ENCODE measurements at places on chromosomes 5 and 9.

GRCh38 chr9:129646252-129646651, 4.3 kb upstream of the ASB6 start:
- no peak for DNase-seq

DNA sequence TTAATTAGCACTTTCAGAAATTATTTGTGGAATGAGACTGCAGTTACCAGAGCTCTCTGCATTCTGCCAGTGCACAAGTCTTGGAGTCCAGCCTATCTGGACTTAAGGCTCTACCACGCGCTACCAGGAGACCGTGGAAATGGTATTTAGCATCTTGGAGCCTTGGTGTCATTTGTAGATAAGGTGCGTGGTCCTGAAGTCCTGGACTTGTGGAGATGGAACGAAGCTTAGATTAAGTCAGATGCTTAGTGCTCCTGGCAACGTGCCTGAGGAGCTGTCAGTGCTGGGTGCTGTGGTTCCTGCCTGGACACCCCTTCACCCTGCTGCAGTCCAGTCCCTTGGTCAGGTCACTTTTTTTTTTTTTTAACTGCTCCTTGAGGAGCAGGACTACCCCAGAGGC, 59.7 kb downstream of the RCL1 start:
- no peak for DNase-seq

DNA sequence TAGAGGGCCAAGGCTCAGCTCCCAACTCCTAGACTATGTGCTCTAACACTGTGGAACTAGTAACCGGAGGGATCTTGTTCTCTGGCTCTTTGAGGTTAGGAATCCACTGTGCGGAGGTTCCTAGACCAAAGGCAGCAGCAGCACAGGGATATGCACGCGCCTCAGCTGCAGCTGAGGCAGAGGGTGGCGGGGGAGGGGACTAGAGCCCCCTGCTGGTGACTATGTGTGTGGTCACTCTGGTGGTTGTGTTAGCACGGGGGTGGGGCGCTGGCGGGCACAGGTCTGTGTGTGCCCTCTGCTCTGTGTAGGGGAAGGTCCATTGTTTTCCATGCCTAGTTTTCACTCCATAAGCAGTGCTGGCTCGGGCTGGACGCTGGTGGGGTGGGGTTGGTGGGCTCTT, 458.0 kb upstream of the IZUMO3 start:
- DNase-seq: no peak

GRCh38 chr5:145554399-145554798, 280.7 kb downstream of the PRELID2 start:
- no peak for DNase-seq

DNA sequence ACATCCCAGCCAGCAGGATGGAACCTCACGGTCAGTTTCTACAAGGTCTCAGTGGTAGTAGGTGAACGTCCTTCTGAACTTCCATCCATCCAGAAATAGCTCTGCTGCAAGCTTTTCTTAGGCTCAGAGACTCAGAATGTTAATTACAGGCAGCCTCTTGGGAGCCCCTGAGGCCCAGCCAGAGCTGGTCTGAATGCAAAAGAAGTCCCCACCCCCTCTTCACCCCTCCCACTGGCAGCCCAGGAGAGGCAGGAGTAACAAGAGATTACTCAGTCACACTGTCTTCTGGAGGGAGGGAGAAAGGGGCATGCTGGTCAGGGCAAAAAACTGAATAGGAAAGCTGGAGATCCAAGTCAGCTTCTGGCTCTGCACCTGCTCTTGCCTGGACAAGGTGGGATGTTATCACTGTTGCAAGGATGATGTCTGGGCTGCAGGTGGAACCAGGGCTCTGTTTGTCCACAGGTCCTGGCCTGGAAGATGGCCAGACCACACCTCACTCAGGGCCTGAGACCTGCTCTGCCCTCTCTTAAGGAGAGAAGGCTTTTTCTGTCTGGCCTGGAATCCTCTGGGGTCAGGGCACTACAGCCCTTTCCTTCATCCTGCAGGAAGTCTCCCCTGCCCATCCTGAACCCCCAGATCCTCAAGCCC, 9.1 kb downstream of the ENHO start:
- DNase-seq: no peak

- DNase-seq: no peak
Measured at GRCh38 chr9:37034305-37034937, 353 bp upstream of the PAX5 start.

- no peak for DNase-seq
Measured at GRCh38 chr5:16051246-16051755, 128.3 kb downstream of the MARCHF11 start.

DNA sequence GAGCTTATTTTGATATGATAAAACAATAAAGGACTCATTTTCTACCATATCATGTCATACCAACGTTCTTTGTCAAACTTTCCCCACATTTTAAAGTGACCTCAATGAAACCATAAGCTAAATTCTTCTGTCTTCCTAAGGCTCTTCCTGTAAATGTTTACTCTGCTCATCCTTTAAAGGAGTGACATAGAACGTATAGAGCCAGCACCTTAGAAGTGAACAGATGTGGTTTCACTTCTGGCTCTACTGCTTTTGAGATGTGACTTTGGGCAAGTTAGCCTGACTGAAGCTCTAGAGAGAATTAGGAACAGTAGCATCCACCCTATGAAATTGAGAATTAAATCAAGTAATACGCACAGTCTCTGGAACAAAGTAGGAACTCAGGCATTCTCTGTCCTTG, 24.1 kb downstream of the SAR1B start:
- DNase-seq: no peak

- DNase-seq: no peak
Measured at GRCh38 chr5:150490296-150490669, 17.6 kb upstream of the NDST1 start.

GRCh38 chr5:39160576-39161213, 58.7 kb downstream of the FYB1 start:
- DNase-seq: no peak

DNA sequence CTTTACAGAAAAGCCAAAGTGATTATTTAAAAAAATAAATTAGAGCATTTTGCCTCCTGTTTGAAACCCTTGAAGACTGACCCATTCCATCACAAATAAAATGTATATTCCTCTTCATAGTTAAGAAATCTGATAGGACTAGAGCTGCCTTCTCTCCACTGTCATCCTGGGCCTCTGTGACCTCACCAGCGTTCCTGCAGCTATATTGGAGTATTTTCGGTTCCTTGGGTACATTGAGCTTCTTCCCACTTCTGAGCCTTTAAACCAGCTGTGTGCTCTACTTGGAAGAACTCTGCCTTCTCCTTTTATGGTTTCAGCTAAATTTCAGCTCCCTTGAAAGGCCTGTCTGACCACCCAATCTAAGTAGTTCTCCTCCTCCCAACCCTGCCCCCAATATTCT, 99.1 kb upstream of the ABCA1 start:
- no peak for DNase-seq

- no peak for DNase-seq
Measured at GRCh38 chr9:18979367-18979766, 53.6 kb downstream of the SAXO1 start.

GRCh38 chr5:150138551-150139265, 16.9 kb downstream of the PDGFRB start:
- DNase-seq: no peak

DNA sequence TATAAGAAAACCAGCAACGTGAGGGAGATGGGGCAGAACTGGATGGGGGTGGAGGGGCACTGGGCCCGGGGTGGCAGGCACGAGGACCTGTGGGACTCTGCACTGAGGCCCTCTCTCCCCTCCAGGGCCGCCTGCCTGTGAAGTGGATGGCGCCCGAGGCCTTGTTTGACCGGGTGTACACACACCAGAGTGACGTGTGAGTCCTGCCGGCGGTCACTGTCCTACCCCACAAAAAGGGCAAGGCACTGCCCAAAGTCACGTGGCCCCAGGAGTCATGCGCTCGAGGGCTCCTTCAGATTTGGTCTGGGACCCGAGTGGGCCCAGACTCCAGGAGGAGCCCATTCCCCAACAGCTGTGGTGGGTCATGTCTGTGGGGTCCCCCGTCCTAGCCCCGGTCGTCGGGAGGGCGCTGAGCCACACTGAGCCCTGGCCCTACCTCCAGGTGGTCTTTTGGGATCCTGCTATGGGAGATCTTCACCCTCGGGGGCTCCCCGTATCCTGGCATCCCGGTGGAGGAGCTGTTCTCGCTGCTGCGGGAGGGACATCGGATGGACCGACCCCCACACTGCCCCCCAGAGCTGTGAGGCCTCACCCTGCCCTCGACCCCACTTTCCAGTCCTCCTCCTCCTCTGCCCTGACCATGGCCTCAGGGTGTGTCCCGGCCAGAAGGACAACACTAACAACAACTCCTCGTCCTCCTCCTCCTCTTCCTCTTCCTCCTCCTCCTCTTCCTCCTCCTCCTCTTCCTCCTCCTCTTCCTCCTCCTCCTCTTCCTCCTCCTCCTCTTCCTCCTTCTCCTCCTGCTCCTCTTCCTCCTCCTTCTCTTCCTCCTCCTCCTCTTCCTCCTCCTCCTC, 9.7 kb downstream of the FGFR4 start:
- no peak for DNase-seq

- DNase-seq: no peak
Measured at GRCh38 chr5:61901997-61902396, 404.0 kb upstream of the KIF2A start.

GRCh38 chr5:2239201-2239910, 356.6 kb upstream of the IRX4 start:
- no peak for DNase-seq

GRCh38 chr5:40367255-40367654, 312.5 kb upstream of the PTGER4 start:
- no peak for DNase-seq

- DNase-seq: no peak
Measured at GRCh38 chr5:143031781-143032580, 261.8 kb downstream of the ARHGAP26 start.

GRCh38 chr5:84016085-84016484, 295.4 kb upstream of the HAPLN1 start:
- no peak for DNase-seq

DNA sequence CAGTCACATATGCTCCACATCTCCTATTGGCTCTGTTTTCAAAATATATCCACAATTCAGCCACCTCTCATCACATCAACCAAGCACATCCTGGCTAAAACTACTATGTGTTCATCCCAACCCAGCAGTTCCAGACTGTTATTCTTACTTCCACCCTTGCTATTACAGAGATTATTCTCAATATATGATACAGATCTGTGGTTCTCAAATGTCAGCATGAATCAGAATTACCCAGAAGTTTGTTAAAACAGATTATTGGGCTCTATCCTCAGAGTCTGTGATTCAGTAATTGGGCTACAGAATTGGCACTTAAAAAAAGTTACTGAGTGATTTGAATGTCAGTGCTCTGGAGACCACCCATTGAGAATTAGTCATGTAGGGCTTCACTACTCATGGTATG, 78.8 kb upstream of the IZUMO3 start:
- DNase-seq: no peak

Data from omental fat pad (tissue), 4 donors.